ENCODE measurements at places on chromosomes 16 and 17. TPM values are rescaled to one million over a fixed set of nuclear protein-coding genes. Genes with fewer than 3 reads are reported as not detected.

DNA sequence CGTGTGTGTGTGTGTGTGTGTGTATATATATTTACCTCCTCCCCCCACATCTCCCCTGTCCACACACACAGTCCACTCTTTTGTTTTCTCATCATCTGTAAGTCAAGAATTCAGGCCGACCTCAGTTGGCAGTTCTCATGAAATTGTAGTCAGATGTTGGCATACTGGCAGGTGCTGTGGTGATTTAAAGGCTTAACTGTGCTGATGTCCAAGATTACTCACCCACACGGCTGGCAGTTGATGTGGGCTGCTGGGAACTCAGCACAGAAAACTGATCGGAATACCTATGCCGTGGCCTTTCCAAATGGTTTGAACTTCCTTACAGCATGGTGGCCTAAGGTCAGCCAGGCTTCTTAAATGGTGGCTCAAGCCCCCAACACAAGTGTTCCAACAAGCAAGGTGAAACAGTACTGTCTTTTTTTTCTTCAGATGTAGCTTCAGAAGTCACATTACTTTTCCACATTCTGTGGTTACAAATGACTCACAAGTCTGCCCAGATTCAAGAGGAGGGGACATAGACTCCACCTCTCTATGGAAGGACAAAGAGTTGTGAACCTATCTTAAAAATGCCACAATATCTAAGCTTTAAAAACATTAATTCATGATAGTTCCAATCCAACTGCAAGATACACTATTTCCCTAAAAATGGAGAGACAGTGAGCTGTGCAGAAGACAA, 198.5 kb upstream of the HS3ST4 start:
- no peak for DNase-seq

DNA sequence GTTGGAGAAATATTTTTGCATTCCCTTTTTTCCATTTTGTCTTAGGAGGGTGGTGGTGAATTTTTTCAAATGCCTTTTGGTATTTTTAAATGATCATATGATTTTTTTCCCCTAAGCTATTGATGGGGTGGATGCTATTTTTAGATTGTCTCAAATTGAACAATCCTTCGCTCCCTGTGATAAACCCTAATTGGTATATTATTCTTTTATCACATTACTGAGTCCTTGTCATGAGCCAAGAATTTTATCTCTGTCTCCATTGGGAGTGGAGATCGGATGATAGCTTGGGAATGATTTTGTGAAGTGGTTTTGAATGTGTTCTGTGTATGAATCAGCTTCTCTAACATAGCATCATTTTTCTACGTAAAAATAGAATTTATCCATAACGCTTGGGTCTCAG, 15.4 kb downstream of the NECAB2 start:
- DNase-seq: no peak

- DNase-seq: no peak
These were observed 516 bp downstream of the ABR start for GRCh38 chr17:1179112-1179817.

- no peak for DNase-seq
These were observed 18.2 kb downstream of the CDK5RAP3 start for GRCh38 chr17:47989159-47989558.

- DNase-seq: no peak
These were observed 6.5 kb upstream of the CCL2 start for GRCh38 chr17:34248511-34249024.

DNA sequence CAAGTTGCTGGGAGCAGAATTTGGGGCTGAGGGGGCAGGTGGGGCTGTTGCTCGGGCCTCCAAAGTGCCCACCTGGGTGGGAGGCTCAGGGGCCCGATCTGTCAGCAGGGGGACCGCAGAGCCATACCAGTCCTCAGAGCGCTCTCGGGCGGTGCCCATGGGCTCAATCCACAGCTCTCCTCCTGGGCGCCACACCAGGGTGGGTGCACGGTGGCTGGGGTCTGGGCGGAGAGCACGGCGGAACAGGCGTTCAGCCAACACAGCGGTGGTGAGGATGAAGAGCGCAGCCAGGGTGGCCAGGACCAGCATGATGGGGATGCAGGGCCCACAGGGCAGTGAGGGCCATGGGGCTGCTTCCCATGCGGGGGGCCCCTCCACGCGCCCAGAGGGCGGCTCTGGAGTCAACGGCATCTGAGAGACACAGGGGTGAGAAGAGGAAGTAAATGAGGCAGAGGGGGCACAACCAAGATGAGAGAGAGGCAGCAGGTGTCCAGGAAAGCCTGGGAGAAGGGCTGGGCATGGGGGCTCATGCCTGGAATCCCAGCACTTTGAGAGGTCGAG, 1.2 kb downstream of the C16orf54 start:
- no peak for DNase-seq

The MYH8 gene
- not detected for total RNA-seq

The P2RX5 gene
- total RNA-seq: 173 TPM

The CNGB1 gene
- not detected for total RNA-seq

The ALDH3A1 gene
- total RNA-seq: not detected

The WWP2 gene
- 43.4 TPM for total RNA-seq

All from OCI-LY7 (cell line).